ENCODE measurements at places on chromosomes 11 and 22.

DNA sequence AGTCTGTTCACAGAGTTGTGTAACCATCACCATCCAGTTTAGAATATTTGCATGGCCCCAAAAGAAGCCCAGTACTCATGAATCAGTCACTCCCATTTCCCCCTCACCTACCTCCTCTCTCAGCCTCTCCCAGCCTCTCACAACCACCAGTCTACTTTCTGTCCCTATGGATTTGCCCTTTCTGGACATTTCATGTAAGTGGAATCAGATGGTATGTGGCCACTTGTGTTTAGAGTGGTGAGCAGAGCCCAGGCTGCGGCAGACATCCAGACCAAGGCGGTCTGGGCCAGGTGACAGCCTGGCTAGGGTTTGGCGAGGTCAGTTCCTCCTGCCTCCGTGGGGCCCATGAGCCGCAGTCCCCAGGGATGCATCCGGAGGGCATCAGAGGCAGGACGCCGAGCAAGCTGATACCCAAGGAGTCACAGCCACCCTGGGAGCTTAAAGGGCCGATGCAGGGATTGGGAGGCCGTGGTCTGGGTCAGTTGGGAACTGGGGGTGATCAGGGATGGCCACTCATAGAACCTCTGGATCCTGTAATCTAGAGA lies 53.3 kb upstream of the CLDN5 start:
- no peak for DNase-seq

DNA sequence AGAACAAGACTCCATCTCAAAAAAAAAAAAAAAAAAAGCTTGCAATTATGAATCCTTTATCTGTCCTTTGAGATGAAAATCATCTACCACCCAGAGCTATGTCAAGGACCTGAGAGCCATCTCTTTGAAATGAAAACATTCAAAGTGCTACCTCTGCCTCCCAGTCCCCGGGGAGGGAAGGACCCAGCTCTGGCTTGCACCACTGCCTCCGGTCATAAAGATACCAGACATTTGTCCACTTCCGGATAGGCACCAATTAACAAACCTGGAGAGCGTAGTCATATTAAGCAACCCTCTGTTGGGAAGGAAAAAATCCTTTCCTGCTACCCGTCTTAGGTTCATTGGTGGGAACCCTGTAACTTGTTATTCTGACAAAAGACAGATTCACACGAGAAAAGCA lies 98.6 kb downstream of the ARHGAP8 start:
- no peak for DNase-seq

DNA sequence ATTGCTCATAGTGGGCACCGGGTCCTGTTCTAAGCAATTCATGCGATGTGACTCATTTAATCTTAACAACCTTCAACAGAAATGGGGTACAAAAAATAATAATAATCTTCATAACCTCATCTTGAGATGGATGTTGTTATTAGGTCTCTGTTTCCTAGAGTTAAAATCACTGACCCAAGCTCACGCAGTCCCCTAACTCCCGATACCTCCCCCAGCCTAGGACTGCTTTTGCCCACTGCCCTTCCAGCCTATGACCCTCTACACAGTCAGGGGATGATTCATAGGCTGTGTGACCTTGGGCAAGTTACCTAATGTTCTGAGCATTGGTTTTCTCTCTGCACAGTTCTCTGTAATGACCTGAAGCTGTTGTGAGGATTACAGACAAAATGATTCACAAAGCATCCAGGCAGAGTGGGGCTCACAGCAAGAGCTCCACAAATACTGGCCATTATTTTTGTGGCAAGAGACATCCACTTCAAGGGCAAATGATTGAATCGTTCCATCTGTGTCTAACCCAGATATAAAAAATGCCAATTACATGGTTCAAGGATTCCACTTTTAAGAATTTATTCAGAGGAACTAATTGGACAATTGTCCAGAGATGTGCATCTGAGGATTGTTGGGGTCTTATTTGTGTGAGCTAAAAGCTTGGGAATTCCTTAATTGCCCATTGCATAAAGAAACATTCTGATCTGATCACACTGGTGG lies 20.0 kb downstream of the MTFP1 start:
- no peak for DNase-seq

DNA sequence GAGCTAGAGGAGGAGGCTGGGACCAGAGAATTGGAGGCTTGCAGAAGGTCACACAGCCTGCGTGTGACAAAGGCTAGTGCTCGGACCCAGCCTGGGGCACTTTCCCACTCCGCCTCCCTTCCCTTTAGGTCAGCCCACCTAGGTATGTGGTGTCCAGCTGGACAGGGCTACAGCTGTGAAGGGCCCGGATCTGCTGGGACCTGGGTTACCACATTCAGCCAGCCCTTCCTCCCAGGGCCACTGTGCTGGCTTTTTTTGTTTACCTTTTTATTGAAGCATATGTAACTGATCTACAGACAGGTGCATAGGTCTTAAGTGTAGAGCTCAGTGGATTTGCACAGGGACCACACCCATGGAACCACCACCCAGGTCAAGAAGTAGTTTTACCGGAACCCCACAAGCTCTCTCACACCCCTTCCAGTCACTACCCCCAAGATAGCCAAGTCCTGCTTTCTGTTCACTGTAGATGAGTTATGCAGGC lies 8.7 kb downstream of the CAPN5 start:
- peak; percentile 93 for DNase-seq

- no peak for DNase-seq
These were observed 81.1 kb upstream of the EIF3D start for GRCh38 chr22:36610056-36610455.

DNA sequence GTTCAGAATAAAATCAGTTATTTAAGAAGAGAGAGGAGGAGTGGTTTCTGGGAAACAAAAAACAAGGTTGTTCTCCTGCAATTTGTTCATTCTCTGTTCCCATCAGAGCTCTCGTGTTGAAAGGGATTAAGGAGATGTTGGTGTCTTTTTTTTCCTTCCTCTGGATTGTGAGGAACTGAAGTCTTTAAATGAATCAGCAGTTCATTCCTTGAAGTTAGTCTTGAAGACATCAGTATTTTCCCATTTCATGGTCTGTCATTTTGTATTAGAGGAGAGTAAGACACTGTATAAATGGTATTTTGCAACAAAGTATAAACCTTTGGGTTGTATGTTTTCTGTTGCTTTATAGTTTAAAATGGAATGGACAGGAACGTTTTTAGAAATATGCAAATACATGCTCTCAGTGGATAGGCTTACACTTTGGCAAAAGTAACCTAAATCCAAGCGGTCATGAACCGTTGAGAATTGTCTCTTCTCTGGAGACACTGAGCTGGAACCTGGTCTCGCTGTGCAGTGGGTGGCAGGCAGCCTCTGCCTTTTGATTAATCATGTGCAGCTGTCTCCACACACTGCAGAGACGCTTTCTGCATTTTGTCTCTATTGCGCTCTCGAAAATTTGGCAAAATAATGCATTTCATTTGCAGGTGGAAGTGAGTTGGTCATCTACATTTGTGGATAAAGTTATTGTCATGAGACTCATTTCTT lies 33.0 kb downstream of the SAMM50 start:
- no peak for DNase-seq

GRCh38 chr22:22748297-22748743 lies 103.9 kb downstream of the GGTLC2 start:
- peak; percentile 63 for DNase-seq

GRCh38 chr22:37549704-37550059 lies 10.6 kb upstream of the CDC42EP1 start:
- DNase-seq: no peak

DNA sequence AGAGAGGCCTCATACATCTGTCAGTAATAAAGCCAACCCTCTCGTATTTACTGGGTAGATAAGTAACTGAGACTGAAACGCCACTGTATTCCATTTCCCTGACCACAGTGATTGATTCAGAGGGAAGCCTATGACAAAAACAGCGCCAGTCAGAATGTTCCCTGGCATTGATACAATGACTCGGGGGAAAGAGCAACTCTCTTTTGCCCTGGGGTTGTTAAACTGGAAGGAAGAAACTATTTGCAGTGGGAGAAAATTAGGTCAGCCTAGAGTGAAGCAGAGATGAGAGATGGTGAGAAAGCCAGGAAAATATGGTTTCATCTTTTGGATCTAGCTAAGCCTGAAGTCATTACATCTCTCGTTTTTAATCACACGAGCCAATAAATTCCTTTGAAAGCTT lies 48.6 kb upstream of the RBFOX2 start:
- DNase-seq: no peak

- DNase-seq: no peak
These were observed 644.4 kb downstream of the TBC1D22A start for GRCh38 chr22:47406896-47407295.

GRCh38 chr11:64747961-64748665 lies 4.2 kb upstream of the RASGRP2 start:
- no peak for DNase-seq

- no peak for DNase-seq
These were observed 1.8 kb downstream of the BSCL2 start for GRCh38 chr11:62705413-62705812.

DNA sequence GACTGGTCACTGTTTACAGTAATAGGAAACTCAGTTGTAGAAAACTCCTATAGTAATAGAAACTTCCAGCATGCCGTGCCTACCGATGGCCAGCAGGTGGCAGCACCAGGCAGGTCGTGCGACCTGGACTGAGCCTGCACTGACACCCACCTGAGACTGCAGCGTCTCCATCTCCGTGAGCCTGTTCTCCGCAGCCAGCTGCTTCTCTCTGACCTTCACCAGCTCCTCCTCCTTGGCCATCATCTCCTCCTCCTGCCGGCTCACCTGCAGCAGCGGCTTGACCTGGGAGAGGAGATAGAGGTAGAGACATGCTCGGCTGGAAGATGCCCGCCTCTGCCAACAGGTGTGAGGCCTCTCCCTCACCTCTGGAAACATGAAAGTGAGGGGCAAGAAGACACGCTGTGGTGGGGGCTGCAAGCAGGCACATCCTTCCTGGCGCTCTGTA lies 48.5 kb downstream of the APOL1 start:
- peak; percentile 86 for DNase-seq

- no peak for DNase-seq
These were observed 67.8 kb downstream of the RBFOX2 start for GRCh38 chr22:35960854-35961253.

- no peak for DNase-seq
These were observed 151.4 kb downstream of the BRD1 start for GRCh38 chr22:49676230-49676629.

DNA sequence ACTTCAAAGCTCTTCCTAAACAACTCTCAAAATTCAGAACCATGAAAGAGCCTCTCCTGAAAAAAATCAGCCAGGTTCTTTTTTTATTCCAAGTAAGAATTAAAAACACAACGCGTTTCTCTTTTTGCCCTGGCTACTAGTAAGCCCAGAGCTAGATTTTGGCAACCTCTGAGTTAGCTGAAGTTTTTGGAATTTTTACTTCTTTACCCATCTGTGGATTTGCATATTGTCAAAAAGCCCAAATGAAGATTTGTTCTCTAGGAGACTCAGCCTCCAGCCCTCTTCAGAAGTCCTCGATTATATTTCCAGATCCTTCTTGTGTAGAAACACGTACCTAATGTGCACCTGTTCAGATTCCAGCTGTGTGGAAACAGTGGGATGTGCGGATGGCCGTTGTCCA lies 517.9 kb downstream of the TBC1D22A start:
- DNase-seq: no peak

- peak; percentile 90 for DNase-seq
These were observed 4.5 kb upstream of the NOL12 start for GRCh38 chr22:37681556-37682049.

GRCh38 chr11:133306019-133306418 lies 226.3 kb downstream of the OPCML start:
- DNase-seq: no peak

- peak; percentile 52 for DNase-seq
These were observed 51.7 kb downstream of the GRAMD4 start for GRCh38 chr22:46671824-46672432.

- no peak for DNase-seq
These were observed 54.2 kb downstream of the CLPB start for GRCh38 chr11:72380132-72380503.

- DNase-seq: no peak
These were observed 19.9 kb downstream of the INCENP start for GRCh38 chr11:62143727-62144126.

DNA sequence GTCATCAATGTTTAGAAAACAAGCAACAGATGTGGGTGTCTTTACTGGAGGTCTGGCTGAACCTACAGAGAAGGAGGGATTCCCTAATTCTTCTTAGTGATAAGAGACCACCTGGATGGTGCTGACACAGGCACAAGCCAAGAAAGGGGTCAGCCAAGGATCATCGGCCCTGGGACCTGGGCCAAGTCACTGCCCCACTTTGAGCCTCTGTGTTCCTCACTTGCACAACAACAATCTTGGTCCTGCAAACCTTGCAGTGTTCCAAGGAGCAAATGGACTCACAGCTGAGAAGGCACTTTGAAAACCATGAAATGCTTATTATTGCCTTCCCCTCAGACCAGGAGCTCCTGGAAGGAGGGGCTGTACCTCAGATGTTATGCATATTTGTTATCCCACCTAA lies 7.0 kb upstream of the KCNE3 start:
- no peak for DNase-seq

DNA sequence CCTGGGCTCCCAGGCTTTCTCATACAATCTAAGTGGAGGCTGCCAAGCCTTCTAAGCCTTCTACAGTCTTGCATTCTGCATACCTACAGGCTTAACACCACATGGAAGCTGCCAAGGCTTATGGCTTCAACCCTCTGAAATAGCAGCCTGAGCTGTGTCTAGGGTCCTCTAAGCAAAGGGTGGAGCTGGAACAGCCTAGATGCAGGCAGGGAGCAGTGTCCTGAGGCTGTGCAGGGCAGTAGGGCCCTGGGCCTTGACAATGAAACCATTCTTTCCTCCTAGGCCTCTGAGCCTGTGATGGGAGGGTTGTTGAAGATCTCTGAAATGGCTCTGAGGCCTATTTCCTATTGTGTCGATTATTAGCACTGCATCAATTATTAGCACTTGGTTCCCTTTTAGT lies 150.9 kb upstream of the GRK3 start:
- DNase-seq: no peak

- no peak for DNase-seq
These were observed 99.8 kb downstream of the FBXO7 start for GRCh38 chr22:32574411-32574810.

DNA sequence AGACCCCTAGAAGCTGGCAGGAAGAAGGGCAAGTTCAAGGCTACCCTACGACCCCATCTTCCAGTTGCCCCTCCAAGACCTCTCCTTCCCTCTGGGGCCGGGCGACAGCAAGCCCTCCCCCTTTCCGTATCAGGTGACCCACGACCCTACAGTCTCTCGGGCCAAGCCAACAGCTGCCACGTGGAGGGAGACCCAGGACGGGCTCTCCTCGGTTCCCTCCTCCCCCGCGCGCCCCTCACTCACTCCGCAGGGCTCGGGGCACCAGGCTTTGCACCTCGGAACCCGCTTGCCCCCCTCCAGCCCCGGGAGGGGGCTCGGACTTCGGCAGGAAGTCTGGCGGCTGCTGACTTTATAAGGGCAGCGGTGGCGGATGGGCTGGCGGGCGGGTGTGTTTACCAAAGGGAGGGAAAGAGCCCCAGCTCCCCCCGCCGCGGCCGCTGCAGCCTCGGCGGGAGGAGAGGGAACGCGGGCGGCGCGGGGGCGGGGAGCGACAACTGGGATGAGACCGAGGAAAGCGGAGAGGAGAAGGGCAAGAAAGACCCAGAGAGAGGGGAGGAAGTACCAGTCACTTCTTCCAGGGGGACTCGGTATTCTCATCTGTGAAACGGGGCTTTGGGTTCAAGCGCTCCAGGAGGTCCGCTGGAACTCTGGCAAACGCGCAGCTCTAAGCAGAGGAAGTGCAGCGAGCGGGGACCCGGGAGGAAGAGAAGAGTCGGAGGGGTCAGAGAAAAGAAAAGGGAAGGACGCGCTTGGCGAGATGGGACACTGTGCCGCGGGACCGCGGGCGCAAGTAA lies 767 bp downstream of the SLC43A1 start:
- peak; percentile 30 for DNase-seq
